ENCODE measurements at places on chromosomes 12 and 14.

- DNase-seq = no peak
Observed at GRCh38 chr14:96824283-96824682, 27.1 kb downstream of the VRK1 start.

GRCh38 chr14:80567905-80568536 lies 356.7 kb upstream of the DIO2 start:
- peak; percentile 34 for DNase-seq

DNA sequence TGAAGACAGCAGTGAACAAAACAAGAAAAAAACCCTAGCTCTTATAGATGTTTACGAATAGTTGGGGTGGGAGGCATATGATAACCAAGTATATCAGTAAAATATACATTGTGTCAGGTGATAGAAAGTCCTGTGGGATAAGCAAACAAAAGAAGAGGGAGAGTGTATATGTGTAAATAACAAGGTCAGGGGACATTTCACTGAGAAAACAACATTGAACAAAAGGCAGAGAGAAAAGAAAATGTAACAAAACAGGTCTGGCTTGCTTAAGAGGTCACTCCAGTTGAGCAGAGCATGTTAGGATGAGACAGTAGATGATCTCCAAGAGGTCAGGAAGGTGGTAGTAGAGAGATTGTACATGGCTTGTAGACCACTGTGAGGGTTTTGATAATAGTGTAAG lies 304.1 kb downstream of the ACSS3 start:
- DNase-seq = no peak

- DNase-seq = no peak
Observed at GRCh38 chr12:105202202-105202601, 33.8 kb downstream of the APPL2 start.

- no peak for DNase-seq
Observed at GRCh38 chr14:54894995-54895394, 7.6 kb downstream of the GCH1 start.

All from retinal pigment epithelial cell (primary cell).